ENCODE measurements at places on chromosomes 7 and 10. TPM values are rescaled to one million over a fixed set of nuclear protein-coding genes. Genes with fewer than 3 reads are reported as not detected.
A peak's percentile ranks its signal among the peaks of the same experiment; 100 is the strongest.

The NEUROG3 gene
- not detected for total RNA-seq

The PROSER2 gene
- total RNA-seq = 0.43 TPM

GRCh38 chr10:26855186-26855585 lies 5.6 kb downstream of the ABI1 start:
- no peak for DNase-seq
- no peak overlapping the region for H3K27ac ChIP-seq
- H3K4me3 ChIP-seq = no peak overlapping the region
- no peaks in the 10 kb centered on the region for H3K27me3 ChIP-seq

DNA sequence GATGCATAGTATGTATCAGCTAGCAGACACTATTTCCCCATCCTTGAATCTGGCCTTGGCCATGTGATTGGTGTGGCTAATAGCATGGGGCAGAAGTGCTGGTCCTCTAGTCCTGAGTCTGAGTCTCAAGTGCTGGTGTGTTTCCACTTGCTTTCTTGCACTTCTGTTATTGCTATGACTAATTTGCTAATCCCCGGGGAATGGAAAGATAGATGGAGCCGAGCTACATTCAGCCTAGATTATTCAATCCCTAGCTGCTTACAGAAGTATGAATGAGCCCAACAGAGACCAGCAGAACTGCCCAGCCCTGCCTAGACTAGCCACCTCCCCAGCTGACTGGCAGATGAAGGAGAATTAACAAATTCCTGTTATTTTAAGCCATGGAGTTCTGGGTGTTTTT lies 53.2 kb upstream of the SYPL1 start:
- no peaks in the 10 kb centered on the region for H3K4me1 ChIP-seq
- H3K36me3 ChIP-seq = no peaks in the 10 kb centered on the region
- no peak overlapping the region for H3K4me3 ChIP-seq
- no peak for DNase-seq

GRCh38 chr10:119189811-119190282 lies 11.2 kb upstream of the PRDX3 start:
- H3K36me3 ChIP-seq = no peaks in the 10 kb centered on the region
- H3K27ac ChIP-seq = no peak overlapping the region
- peak; percentile 65 for DNase-seq
- peak overlapping the region; percentile 65 for H3K4me3 ChIP-seq

- no peak overlapping the region for H3K27ac ChIP-seq
- no peaks in the 10 kb centered on the region for H3K36me3 ChIP-seq
- no peak overlapping the region for H3K4me3 ChIP-seq
- no peaks in the 10 kb centered on the region for H3K4me1 ChIP-seq
Observed at GRCh38 chr10:93085272-93085859, 11.7 kb downstream of the CYP26A1 start.

DNA sequence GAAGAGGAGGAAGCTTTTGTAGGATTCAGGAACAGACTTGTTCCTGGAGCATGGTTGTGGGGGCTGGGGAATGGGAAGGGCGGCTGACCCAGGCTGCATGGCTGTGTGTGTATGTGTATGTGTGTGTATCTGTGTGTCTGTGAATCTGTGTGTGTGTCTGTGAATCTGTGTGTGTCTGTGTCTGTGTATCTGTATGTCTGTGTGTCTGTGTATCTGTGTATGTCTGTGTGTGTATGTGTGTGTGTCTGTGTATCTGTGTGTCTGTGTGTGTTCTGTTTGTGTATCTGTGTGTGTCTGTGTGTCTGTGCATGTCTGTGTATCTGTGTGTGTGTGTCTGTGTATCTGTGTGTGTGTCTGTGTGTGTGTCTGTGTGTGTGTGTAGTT lies 6.6 kb upstream of the STX1A start:
- H3K27me3 ChIP-seq = peaks cover 7% of the 10 kb centered on the region
- H3K36me3 ChIP-seq = no peaks in the 10 kb centered on the region
- H3K4me3 ChIP-seq = no peak overlapping the region
- no peaks in the 10 kb centered on the region for H3K4me1 ChIP-seq
- H3K27ac ChIP-seq = no peak overlapping the region

The SPDYE11 gene
- total RNA-seq = not detected

DNA sequence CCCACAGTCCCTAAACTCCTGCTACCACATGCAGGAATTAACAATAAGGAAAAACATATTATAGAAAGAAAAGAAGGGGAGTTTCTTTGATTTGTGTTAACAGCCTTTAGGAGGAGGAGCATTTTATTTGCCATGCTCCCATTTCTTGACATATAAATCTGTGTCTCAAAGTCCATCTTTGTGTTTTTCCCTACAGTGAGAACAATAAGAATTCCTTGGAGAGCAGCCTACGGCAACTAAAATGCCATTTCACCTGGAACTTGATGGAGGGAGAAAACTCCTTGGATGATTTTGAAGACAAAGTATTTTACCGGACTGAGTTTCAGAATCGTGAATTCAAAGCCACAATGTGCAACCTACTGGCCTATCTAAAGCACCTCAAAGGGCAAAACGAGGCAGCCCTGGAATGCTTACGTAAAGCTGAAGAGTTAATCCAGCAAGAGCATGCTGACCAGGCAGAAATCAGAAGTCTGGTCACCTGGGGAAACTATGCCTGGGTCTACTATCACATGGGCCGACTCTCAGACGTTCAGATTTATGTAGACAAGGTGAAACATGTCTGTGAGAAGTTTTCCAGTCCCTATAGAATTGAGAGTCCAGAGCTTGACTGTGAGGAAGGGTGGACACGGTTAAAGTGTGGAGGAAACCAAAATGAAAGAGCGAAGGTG lies 4.1 kb downstream of the IFIT2 start:
- no peak for DNase-seq
- peaks cover 2% of the 10 kb centered on the region for H3K27me3 ChIP-seq
- H3K36me3 ChIP-seq = peaks cover 36% of the 10 kb centered on the region
- H3K27ac ChIP-seq = no peak overlapping the region
- peaks cover 37% of the 10 kb centered on the region for H3K4me1 ChIP-seq

- H3K27ac ChIP-seq = no peak overlapping the region
- no peaks in the 10 kb centered on the region for H3K4me1 ChIP-seq
- DNase-seq = no peak
- H3K27me3 ChIP-seq = peaks cover 42% of the 10 kb centered on the region
Observed at GRCh38 chr7:27344471-27344870, 101.9 kb downstream of the EVX1 start.

The TMEM229A gene
- not detected for total RNA-seq

GRCh38 chr10:78843495-78843894 lies 225.3 kb upstream of the ZMIZ1 start:
- no peaks in the 10 kb centered on the region for H3K4me1 ChIP-seq
- no peak overlapping the region for H3K4me3 ChIP-seq
- no peak overlapping the region for H3K27ac ChIP-seq

DNA sequence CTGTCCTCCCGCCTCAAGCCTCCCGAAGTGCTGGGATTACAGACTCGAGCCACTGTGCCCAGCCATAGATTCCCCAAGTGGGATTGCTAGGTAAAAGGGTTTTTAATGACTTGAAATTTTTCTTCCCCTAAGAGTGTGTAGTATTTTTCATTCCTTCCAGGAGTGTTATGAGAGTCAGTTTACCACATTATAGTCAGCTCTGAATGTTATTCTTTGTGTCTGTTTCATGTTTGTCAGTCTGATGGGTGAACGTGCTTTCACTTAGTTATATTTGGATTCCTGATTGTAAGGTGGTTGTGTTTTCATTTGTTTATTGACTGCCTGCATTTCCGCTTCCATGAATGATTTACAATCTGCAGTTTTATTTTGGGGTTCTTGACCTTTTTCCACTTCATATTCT lies 6.3 kb downstream of the ZNF212 start:
- H3K36me3 ChIP-seq = peaks cover 8% of the 10 kb centered on the region
- no peak for DNase-seq
- H3K27me3 ChIP-seq = no peaks in the 10 kb centered on the region
- peaks cover 29% of the 10 kb centered on the region for H3K4me1 ChIP-seq

Data from natural killer cell treated with Interleukin-12 subunit alpha and Interleukin-12 subunit beta and Interleukin-15 and Interleukin-18, amount 100 ng/mL, for 72 hours (primary cell).